Stimulated activated naive CD4-positive, alpha-beta T cell treated with Interleukin-2 at 50 U/mL for 16 hours (primary cell): ENCODE measurements at places on chromosomes 7 and 10.
A peak's percentile ranks its signal among the peaks of the same experiment; 100 is the strongest.

DNA sequence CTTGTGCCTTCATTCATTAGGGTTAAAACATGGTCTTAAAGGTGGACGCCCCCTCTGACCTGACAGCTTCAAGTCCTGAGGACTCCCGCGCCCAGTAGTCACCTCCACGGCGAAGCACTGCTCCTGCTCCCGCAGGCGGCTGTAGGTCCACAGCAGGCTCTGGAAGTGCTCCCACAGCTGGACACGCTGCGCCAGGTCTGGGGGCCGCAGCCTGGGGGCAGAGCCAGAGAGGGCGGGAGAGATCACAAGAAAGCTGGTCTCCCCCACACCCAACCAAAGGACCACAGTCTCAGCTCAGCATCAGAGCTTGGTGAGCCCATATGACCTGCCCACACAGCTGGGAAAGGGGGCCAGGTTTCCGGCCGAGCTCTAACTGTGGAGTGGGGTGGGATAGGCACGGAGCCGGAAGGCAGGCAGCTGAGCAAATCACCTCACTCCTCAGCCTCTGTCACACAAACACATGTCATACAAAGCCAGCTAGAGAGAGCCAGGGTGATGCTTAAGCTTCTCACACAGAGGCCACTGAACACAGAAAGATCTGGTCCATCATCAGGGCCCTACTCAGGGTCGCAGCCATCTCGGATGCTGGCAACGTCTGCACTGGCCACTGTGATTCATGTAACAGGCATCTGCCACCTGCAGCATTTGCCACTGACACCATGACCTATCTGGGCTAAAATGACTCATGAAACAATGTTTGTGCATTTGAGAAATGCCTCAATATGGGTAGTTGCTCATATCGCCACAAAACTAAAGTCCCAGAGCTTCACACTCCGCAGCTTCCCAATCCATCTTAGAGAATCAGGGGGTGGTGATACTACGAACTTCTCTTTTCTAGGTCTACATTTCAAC lies 12.6 kb downstream of the HPS1 start:
- no peak for DNase-seq

DNA sequence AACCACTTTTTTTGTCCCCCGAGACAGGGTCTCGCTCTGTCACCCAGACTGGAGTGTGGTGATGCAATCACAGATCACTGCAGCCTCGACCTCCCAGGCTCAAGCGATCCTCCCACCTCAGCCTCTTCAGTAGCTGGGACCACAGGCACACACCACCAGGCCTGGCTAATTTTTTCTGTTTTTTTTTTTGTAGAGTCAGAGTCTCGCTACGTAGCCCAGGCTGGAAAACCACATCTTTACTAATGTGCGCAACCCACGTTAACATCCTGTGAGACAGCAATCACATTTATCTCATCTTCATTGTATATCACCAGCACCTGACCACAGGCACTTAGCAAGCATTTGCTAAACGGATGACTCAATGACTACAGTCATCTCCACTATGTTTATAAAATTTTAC lies 77.8 kb upstream of the ATP6V0A4 start:
- DNase-seq: peak; percentile 63

- DNase-seq: no peak
These were observed 17.2 kb downstream of the TCF7L2 start for GRCh38 chr10:112967200-112967599.

GRCh38 chr10:122521011-122521410 lies 39.5 kb upstream of the DMBT1 start:
- no peak for DNase-seq

GRCh38 chr10:125016123-125016522 lies 74.2 kb downstream of the ZRANB1 start:
- no peak for DNase-seq

DNA sequence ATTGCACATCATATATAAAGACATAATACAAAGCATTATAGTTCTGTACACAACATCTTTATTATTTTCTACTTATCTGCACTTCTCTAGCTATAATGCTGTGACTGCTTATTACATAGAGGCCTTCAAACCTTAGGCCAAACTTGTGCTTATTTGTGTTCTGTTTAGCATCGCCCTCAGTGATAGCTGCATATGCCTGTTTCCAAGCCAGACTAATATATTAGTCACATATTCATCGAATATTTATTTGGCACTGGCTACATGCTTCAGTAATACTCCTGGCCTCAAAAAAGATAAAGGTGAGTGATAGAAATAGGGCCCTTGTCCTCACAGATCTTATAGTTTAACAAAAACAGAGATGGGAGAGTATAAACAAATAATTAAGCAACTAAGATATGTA lies 30.2 kb upstream of the SEMA3D start:
- no peak for DNase-seq

DNA sequence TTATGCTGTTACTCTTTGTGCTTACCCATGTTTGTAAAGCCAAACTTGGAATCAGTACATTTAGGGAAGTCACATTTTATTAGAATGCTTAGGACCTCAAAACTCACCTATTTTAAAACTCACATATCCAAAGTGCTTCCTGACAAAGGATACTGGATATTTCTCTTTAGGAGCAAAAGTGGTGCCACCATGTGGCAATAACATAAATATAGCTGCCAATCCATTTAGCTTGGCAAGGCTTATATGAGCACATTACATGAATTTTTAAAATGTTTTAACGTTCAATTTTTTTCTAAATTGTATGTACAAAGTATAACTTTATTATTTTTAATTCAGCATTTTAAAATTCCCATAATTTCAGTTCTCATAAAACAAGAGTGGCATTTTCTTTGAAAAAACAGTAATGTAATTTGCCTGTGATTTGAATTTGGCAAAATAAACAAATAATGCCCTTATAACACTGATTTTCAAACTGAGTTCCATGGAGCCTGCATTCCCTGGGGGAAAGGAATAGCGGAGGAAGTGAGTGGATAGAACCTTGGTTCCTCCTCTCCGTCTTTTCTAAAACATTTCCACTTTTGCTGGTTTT lies 75.4 kb downstream of the HDAC9 start:
- no peak for DNase-seq

DNA sequence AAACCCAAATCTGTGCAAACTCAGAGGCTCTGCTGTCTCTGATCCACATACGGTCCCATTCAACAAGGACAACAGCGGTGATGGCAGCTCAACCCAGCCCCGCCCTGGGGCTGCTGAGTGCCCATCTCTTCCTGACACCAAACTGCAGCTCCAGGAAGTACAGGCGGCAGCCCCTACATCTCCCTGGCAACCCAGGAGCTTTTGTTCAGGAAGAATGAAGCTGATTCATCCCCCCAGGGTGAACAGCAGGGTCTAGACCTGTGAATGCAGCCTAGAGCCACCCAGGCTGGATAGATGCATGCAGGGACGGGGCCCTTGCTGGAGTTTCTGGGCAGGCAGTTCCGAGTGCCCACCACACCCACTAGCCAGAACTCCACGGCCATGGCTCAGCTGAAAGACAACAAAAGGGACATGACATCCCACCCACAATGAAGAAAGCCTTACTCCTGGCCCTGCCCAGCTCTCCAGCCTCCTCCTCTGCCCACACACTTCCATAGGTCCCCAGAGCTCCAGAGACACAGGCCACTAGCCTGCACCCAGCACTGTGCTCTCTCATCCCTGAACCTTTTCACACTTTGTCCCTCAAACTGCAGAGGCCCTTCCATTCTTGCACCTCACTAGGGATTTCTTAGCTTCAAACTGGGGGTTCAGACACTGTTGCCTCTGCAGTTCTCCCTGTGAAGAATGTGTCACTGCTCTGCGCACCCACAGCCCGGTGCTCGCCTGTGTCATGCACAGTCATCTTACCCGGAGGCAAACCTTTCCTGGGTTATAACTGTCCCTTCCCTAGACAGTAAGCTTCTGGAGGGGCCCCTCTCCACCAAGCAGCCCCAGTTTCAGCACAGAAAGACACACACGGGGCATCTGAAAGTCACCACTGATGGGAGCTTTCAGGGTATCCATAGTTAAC lies 99.1 kb downstream of the GRID1 start:
- DNase-seq: no peak

DNA sequence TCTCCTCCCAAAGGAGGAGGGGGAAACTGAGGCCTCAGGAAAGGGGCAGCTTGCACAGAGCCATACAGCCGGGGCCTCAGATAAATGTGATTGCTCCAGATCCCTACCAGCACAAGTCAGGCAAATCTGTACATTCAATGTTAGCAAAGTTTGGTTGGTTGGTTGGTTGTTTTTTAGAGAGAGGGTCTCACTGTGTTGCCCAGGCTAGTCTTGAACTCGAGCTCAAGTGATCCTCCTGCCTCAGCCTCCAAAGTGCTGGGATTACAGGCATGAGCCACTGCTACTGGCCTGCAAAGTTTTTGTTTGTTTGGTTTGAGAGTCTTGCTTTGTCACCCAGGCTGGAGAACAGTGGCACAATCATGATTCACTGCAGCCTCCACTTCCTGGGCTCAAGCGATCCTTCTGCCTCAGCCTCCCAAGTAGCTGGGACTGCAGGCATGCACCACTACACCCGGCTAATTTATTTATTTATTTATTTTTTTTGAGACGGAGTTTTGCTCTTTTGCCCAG lies 30.0 kb upstream of the TNRC18 start:
- no peak for DNase-seq

- DNase-seq: no peak
These were observed 179.2 kb upstream of the FAM3C start for GRCh38 chr7:121575194-121575765.

GRCh38 chr7:48176356-48176893 lies 5.2 kb downstream of the ABCA13 start:
- no peak for DNase-seq

DNA sequence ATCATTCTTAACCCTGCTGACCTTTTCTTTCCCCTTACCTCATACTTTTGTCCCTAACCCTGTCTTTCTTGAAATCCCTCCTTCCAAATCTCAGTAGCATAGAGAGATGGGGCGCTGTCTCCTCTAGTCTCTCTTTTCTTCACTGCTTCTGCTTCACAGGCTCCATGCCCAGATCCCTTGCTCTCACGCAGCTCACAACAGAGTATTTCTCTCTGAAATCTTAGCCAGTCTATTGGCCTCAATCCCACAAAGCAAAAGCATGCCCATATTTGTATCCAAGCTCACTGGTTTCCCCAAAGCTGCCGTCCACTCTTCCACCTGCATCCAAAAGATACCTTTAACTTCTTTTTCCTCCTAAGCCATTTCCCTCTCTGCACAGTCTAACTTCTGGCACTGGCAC lies 526.8 kb downstream of the PLXDC2 start:
- DNase-seq: no peak

DNA sequence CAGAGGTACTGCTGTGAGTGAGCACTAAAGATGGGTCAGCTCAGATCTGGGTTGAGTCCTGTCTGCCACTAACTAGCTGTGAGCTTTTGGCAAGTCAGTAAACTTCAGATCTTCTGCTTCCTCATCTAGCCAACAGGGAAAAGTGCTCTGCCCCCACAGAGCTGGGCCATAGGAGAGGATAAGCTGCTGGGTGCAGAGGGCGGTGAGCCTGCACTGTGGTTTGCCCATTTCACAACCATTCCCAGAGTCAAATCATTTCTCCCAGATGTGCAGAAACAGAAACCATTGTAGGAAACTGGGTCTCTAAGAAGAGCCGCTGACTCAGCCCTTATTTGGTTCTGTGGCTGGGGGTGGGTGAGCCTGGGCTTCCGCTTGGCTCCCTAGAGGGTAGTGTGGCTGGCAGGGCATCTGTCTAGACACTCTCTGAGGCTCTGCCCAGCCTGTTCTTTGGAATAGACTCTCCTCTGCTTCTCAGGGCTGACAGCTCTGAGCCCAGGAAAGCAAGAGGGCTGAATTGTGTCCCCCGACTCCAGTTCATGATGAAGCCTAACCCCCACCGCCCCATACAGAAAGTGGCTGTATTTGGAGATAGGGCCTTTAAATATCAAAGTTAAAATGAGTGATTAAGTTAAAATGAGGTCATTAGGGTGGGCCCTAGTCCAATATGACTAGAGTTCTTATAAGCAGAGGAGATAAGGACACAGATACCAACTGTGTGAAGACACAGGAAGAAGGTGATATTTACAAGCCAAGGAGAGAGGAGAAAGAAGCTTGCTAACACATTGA lies 29.5 kb upstream of the ARHGAP22 start:
- DNase-seq: no peak

- no peak for DNase-seq
These were observed 94.0 kb downstream of the C10orf105 start for GRCh38 chr10:71625445-71626175.

GRCh38 chr10:79938728-79939406 lies 10.0 kb downstream of the SFTPD start:
- no peak for DNase-seq

GRCh38 chr7:157782041-157782440 lies 445.2 kb downstream of the DNAJB6 start:
- no peak for DNase-seq

DNA sequence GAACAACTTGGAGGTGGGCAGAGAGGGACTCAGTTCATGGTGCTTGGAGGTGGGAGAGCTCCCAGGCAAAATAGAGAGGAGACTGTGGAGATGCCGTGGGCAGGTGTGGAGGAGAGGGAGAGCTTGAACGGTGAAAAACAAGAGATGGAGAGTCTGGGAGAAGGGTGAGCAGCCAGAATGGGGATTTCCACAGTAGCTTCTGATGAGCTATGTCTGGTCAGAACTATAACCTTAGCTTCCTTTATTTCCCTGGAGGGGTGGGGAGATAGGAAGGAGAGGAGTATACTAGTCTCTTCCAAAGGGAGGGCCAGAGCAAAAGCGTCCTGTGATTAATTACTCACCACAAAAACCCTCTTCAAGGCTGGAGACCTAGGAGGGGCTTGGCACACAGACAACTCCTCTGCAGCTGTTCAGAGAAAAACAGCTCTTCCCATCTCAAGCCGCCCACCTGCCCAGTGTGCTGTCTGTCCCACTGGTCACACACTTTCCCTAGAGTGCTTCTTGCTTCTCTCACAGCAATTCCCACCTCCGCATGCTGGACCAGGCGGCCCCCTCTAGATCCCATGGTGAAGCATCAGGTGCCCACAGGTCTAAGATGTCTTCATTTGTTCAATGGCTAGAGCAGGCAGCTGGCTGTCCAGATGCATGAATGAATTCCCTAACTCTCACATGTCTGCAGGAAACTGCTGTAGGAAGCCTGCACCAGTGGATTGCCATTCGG lies 41.9 kb downstream of the TAS2R41 start:
- DNase-seq: no peak

DNA sequence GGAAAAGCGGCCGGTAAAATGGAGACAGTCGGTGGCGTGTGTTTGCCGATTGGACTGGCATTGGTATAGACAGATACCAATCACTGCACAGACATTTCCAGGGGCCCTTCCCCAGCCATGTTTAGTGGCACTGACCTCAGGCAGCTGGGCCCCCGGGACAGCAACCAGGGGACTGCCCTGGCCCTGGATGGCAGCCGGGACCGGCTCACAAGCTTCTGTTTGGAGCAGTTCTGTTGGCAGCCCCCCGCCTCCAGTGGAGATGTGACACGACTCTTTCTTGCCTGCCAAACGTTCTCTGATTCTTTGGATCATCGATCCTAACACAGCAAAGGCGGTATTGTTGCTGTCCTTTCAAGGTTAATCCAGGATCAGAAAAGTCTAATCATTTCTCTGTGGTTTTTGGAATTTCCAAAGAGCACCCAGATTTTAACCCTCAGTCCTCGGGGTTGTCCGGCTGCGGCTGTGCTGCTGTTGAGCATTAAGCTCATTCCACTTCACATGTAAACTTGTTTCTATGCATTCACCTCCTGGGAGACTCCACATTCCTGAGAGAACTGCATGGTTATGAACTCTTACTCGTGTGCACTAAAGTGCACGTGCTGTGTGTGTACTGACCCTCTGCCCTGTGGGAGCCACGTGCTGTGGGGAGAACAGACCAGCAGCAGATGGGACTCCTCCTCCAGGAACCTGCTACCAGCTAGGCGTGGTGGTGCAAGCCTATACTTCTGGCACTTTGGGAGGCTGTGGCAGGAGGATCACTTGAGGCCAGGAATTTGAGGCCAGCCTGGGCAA lies 46.0 kb downstream of the FOXK1 start:
- DNase-seq: no peak
